B cell (primary cell): ENCODE measurements at places on chromosomes 7 and 10. TPM values are rescaled to one million over a fixed set of nuclear protein-coding genes. Genes with fewer than 3 reads are reported as not detected.

The GPER1 gene
- 2.7 and 3.2 TPM in 2 replicates for polyA plus RNA-seq

The TMEM184A gene
- 0.43 TPM in 1 of 2 replicates, not detected in the other for polyA plus RNA-seq

The AOAH gene
- 2.6 and 3.8 TPM in 2 replicates for polyA plus RNA-seq

The MMP21 gene
- 0.18 and 0.39 TPM in 2 replicates for polyA plus RNA-seq

The LHFPL3 gene
- not detected in 2 replicates for polyA plus RNA-seq

The RBP3 gene
- polyA plus RNA-seq, result not detected in 2 replicates

The TAS2R40 gene
- not detected in 2 replicates for polyA plus RNA-seq

The KDM7A gene
- 16.1 and 28.1 TPM in 2 replicates for polyA plus RNA-seq

The COL1A2 gene
- polyA plus RNA-seq, result 0.23 and 0.46 TPM in 2 replicates

The CYP26A1 gene
- not detected in 2 replicates for polyA plus RNA-seq

The SPDYE11 gene
- polyA plus RNA-seq, result not detected in 2 replicates

The PTPRE gene
- polyA plus RNA-seq, result 6.6 and 11.9 TPM in 2 replicates

The GPRIN2 gene
- not detected in 2 replicates for polyA plus RNA-seq

The TDRD1 gene
- 0.03 and 0.10 TPM in 2 replicates for polyA plus RNA-seq

The OTUD1 gene
- 92.8 and 94.2 TPM in 2 replicates for polyA plus RNA-seq

The FGF8 gene
- polyA plus RNA-seq, result 0.63 TPM in 1 of 2 replicates, not detected in the other

The OR2A1 gene
- polyA plus RNA-seq, result 0.31 and 0.52 TPM in 2 replicates

The METTL27 gene
- 0.37 and 0.99 TPM in 2 replicates for polyA plus RNA-seq

The ASZ1 gene
- not detected in 2 replicates for polyA plus RNA-seq

The ZNF804B gene
- not detected in 2 replicates for polyA plus RNA-seq

The AGMO gene
- not detected in 2 replicates for polyA plus RNA-seq

The VPS37D gene
- polyA plus RNA-seq, result 0.10 and 0.43 TPM in 2 replicates

The DNAH11 gene
- not detected in 2 replicates for polyA plus RNA-seq

The CAMK2B gene
- polyA plus RNA-seq, result 0.06 and 0.42 TPM in 2 replicates

The MRLN gene
- not detected in 2 replicates for polyA plus RNA-seq

The KAZALD1 gene
- polyA plus RNA-seq, result 0.37 TPM in 1 of 2 replicates, not detected in the other

The HYAL4 gene
- 0.42 TPM in 1 of 2 replicates, not detected in the other for polyA plus RNA-seq
